ENCODE measurements at places on chromosomes 16 and 17.

DNA sequence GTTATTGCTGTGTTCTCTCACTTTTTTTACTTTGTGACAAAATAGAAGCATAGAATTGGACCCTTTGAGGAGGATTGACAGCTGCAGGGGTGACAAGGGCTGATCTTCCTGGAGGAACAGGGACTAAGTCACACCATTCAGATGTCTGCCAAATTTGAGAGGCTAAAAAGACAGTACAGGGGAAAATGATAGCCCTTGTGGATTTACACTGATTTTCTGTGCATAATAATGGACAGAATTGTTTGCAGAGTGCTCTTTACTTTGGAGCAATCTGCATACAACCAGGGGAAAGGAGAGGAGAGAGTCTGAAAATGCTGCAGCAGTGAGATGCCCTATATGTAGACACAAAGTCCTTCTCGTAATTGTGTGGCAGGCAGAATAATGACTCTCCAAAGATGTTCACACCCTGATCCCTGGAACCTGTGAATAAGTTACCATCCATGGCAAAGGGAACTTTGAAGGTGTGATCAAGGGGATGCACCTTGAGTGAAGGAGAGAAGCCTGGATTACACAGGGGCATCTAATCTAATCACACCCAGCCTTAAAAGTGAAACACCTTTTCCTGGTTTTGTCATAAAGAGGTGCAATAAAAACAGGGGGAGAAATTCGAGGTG is 221.4 kb upstream of the CPHXL start:
- no peak for DNase-seq

- peak; percentile 41 for DNase-seq
These were observed 239.4 kb upstream of the CPHXL start for GRCh38 chr16:75965504-75966374.

DNA sequence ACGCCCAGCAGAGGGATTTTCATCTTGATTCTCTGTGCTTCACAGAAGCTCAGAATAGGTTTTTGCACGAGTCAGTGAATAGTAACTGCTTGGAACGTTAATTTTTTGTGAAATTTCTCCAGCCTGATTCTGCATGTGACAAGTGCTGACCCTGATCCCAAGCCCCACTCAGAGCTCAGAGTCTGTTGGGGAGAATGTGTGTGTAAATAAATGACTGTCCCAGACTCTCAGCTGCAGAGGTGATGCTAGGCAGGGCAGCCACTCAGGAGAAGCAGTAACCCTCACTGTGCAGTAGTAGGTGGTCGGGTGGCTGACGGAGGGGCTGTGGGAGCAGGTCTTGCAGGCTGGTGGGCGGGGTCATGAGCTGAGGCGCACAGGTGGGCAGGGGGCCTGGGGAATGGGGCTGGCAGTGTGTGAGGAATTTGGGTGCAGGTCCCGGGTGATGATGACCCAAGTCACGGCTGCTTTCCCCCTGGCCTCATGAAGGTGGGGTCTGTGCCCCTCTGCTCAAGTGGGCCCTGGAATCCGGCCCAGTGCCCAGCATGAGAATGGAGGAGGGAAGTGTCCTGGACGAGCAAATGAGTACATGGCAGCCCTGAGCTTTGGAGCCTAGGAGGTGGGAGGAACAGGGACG is 16.3 kb upstream of the FOXK2 start:
- DNase-seq = no peak

DNA sequence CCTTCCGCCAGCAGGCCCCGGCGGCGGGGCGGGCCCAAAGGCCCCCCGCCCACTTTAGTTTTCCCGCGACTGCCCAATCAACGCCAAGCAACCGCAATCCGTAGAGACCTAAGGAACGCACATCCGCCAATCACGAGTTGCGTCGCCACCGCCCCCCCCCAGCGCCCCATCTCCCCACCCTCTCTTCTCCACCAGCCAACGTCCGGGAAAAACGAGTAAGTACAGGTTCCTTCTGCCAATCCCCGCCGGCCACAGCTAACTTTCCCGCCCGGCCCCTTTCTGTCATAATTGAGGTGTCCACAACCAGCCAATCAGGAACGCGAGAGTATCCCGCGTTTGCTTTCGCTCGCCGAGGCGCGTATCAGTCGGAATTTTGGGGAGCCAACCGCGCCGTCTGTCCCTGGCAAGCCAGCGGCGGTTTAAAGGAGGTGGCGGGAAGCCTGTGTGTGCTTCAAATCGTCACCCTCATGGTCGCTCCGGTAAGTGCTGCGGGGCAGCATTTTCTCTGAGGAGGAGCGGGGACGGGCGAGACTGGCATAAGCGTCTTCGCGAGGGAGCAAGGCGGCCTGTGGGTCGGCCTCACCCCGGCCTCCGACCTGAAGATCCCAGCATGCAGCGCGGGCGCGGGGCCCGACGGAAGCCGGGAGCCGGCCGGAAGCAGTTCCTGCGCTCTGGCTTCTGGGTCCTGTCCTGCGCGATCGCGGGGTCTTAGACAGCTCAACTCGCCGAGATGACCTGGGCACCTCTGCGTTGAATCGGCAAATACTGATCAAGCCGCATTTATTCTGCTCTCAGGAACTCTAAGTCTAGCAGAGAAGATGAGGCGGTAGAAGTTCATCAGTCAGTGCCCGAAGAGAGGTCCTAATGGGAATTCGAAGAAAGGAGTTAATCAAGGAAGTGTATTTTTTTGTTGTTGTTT is at the start of gene MIS12:
MIS12 (plus strand) TSS at position 361 of the 919 bp plus-strand sequence. CDS start 2,297 bp downstream, outside the sequence.
- peak; percentile 91 for DNase-seq

GRCh38 chr17:4201226-4201625 is 58.2 kb downstream of the CYB5D2 start:
- no peak for DNase-seq

DNA sequence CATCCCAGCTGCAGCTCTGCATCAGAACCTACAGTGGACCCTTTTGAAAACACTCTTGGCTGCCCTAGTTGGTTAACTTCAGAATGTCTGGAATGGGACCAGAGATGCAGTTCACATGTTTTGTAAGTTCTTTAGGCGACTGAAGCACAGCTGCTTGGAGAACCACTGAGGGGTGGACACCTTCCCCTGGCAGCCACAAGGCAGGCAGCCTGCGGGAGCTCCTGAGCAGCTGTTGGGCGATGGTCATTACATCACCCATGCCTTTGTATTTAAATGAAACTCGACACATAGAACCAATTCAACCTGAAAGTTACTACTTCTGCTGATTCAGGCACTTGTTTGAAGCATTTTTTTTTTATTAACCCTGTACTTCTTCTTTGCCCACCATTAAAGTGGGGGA is 151.5 kb downstream of the LGALS9B start:
- DNase-seq = no peak

GRCh38 chr16:22635357-22635761 is 124.7 kb downstream of the NPIPB5 start:
- peak; percentile 28 for DNase-seq

DNA sequence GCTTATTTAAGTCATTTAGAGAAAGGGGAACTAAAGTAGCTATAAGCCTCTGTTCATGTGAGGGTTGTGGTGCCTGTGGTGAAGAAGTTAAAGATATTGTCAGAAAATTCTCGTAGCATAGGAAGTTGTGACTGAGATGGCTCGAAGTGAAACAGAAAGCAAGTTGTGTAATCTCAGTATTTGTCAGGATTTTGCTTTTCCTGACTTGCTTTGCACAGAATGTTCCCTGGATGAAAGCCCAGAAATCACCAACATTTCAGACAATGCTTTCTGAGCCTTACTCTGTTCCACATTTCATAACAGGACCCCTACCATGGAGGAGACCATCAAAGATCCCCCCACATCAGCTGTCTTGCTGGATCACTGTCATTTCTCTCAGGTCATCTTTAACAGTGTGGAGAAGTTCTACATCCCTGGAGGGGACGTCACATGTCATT is 10.6 kb downstream of the CALCOCO2 start:
- DNase-seq = no peak

DNA sequence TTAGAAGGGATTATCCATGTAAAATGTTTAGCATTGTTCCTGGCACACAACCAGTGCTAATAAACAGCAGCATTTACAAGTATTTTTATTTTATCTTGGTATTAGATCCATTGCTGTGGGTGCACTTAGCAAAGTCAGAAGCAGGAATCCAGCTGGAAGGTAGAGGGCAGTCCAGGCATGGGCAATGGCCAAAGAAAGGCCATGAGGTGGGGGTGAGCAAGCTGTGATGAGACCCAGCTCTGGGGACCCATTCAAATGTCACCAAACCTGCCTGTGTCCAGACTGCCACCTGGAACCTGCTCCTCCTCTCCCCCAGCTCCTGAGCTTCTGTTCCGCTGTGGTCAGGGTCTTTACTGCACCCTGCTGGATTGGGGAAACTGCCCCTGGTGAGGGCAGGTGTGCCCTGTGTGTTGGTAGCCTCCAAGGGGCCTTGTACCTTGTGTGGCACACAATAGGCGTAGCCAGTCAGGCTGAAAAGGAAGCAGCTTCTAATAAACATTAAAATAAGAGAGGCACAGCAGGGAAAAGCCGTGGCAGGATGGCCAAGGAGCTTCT is 118.0 kb upstream of the CRHR1 start:
- DNase-seq = no peak

DNA sequence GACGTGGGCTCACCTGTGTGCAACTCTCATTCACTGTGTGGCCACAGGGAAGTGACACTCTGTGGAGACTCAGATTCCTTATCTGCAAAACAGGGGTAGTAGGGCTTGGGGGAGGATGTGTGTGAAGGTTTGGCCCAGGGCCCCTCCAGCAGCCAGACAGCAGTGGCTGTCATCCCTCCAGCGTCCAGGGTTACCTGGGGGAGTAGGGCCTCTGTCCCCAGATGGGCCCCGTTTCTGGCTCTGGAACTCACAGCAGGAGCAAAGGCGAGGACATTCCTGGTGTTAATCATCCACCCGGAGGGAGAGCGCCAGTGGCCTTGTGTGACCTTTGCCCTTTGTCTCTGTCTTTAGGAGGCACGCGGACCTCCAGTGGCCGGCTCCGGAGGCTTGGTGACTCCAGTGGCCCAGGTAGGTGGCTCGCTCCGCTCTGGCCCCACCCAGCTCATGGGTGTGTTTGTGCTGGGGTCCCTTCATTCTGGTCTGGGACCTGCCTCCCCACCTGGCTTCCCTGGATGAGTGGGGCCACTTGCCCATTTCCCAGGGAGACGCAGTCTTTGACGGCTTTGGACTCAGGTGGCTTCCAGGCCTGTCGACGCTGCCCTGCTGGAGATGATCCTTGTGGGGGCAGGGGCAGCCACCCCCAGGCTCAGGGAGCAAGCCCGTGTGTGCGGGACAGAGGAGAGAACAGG is 166.2 kb downstream of the SEC14L1 start:
- no peak for DNase-seq

- peak; percentile 30 for DNase-seq
These were observed 61.5 kb downstream of the NF1 start for GRCh38 chr17:31156326-31156725.

DNA sequence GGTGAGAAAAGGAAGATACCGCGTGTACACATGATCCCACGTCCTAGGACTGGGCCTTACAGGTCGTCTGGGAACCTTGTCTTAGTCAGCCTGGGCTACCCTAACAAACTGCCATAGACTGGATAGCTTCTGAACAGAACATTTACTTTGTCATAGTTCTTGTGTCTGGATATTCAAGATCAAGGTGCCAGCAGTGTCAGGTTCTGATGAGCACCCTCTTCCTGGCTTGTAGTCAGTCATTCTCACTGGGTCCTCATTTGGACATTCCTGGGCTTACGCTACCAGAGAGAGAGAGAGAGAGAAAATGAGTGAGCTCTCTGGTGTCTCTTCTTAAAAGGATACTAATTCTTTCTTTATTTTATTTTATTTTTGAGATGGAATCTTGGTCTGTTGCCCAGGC is 685.8 kb upstream of the RBFOX1 start:
- DNase-seq = no peak

DNA sequence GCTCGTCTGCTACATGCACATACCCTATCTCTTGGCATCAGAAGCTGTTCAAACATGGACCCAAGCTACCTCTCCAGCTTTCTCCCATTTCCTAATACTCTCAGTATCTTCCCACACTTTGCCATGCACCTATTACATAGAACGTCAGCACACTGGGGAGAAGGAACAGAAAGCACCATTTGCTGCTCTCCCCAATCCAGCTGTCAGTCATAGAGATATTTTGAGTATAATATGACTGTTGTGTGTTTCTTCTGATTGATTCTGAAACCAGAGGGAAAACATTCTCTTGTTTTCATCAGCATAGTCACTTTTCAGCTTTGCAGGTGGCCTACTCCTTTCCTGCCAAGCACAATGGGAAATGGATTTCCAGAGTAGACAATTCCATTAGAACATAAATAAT is 107.1 kb downstream of the ADAMTS18 start:
- no peak for DNase-seq

GRCh38 chr17:77451894-77452852 is 311.4 kb downstream of the SEC14L1 start:
- no peak for DNase-seq

DNA sequence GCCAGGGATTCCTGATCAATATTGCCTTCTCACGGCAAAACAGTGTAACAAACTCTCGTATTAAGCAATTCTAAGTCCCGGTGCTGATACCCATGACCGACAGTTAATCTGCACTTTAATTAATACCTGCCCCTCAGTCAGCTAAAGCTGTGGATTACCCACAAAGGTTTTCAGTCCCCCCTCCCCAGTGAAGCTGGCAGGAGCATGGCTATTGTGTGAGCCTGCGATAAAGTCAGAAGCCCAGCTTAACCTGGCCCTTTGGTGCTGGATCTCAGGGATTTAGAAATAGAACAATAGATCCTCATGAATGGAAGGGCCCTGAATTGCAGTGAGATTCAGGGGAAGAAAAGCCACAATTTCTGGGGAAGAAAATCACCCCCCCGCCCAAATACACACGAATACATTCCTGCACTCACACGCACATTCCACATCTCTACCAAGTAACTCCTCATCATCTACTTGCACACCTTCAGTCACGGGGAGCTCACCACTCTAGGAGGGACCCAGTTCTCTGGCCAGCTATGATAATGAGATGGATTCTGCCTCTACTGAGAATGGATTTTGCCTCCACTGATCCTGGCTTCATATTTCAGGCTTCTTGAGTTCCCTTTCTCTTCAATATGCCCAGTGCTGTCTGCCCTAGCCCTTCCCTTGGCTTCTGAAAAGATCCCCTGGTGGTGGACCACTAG is 102.6 kb downstream of the WSCD1 start:
- no peak for DNase-seq

GRCh38 chr17:29663155-29663554 is 40.4 kb upstream of the CORO6 start:
- DNase-seq = no peak

- DNase-seq = peak; percentile 56
These were observed 14.4 kb downstream of the FA2H start for GRCh38 chr16:74760007-74760767.

GRCh38 chr17:81043725-81044427 is 8.9 kb downstream of the BAIAP2 start:
- DNase-seq = no peak

- no peak for DNase-seq
These were observed 95.1 kb upstream of the CNTNAP4 start for GRCh38 chr16:76182041-76182635.

Data from HS-5 (cell line).